Mesenchymal stem cell (in vitro differentiated cells and primary cell): ENCODE measurements at places on chromosomes 12 and 14.

GRCh38 chr12:117533687-117534086 lies 172.3 kb upstream of the NOS1 start:
- H3K4me3 ChIP-seq, result no peak overlapping the region
- H3K27me3 ChIP-seq, result no peaks in the 10 kb centered on the region
- no peak for DNase-seq
- H3K4me1 ChIP-seq, result no peaks in the 10 kb centered on the region

DNA sequence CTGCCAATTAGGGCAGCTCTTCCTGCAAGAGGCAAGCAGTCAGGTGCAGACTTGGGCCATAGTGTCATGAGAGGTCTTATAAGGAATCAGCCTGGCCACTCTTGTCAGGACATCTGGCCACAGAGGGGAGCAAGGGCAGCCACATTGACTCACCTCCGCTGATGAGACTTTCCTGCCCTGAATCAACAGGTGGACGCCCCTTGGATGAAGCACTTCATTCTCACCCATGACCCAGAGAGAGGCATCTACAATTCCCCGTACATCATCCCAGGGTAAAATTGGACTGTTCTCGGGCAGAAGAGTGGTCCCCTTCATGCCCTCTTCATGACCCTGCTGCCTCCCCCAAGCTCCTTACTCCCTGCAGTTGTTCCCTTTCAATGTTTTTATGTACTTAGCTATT lies 16.9 kb downstream of the DAO start:
- H3K4me1 ChIP-seq, result peaks cover 4% of the 10 kb centered on the region
- no peaks in the 10 kb centered on the region for H3K36me3 ChIP-seq
- H3K27ac ChIP-seq, result no peak overlapping the region

- H3K4me3 ChIP-seq, result peak overlapping the region; percentile 80
- peak; percentile 67 for DNase-seq
- no peaks in the 10 kb centered on the region for H3K27me3 ChIP-seq
These were observed 1.3 kb downstream of the PLEKHG3 start for GRCh38 chr14:64705381-64706118.

GRCh38 chr12:62813031-62813829 lies 121.7 kb downstream of the PPM1H start:
- no peak overlapping the region for H3K27ac ChIP-seq
- peak overlapping the region; percentile 54 for H3K4me3 ChIP-seq
- H3K36me3 ChIP-seq, result no peaks in the 10 kb centered on the region
- H3K27me3 ChIP-seq, result no peaks in the 10 kb centered on the region

DNA sequence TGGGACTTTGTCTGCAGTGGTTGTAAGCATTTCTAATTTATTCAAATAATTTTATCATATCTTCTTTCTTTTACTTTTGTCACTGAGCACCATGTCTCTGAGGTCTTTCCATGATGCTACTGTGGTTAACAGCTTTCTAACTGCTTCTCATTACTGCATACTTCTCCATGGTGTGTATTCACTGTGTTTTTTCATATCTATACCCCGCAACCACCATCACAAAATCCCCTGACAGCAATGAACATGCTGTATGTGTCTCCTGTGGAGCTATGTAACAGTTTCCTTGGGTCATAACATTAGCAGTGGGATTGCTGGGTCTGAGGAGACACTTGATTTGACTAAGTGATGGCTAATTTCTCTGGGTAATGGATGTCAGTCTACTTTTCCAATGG lies 29.2 kb upstream of the CHST11 start:
- H3K4me1 ChIP-seq, result peaks cover 1% of the 10 kb centered on the region
- no peak overlapping the region for H3K27ac ChIP-seq
- no peaks in the 10 kb centered on the region for H3K36me3 ChIP-seq

GRCh38 chr12:70698345-70698744 lies 61.1 kb upstream of the PTPRB start:
- no peaks in the 10 kb centered on the region for H3K4me1 ChIP-seq
- DNase-seq, result no peak
- no peaks in the 10 kb centered on the region for H3K27me3 ChIP-seq
- no peak overlapping the region for H3K4me3 ChIP-seq
- no peaks in the 10 kb centered on the region for H3K36me3 ChIP-seq

DNA sequence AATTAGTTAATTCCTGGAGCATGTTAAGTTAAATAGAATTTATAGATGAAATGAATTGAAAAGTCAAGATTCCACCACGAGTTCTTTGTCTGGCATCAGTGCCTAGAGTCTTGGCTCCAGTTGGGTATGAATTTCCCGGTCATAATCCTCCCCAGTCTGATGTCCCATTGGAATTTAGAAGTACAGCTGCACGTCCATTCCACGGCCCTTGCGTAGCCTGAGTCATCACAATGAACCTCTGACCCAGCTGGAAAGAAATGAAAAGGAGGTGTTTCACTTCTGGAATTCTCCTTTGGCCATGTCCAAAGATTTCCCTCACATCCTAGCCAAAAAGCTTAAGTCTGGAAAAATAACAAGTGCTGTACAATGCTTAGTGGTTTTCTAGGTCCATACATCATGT lies 122.7 kb downstream of the KICS2 start:
- peaks cover 2% of the 10 kb centered on the region for H3K4me1 ChIP-seq
- peak; percentile 80 for DNase-seq
- no peak overlapping the region for H3K4me3 ChIP-seq
- peak overlapping the region; percentile 66 for H3K27ac ChIP-seq

DNA sequence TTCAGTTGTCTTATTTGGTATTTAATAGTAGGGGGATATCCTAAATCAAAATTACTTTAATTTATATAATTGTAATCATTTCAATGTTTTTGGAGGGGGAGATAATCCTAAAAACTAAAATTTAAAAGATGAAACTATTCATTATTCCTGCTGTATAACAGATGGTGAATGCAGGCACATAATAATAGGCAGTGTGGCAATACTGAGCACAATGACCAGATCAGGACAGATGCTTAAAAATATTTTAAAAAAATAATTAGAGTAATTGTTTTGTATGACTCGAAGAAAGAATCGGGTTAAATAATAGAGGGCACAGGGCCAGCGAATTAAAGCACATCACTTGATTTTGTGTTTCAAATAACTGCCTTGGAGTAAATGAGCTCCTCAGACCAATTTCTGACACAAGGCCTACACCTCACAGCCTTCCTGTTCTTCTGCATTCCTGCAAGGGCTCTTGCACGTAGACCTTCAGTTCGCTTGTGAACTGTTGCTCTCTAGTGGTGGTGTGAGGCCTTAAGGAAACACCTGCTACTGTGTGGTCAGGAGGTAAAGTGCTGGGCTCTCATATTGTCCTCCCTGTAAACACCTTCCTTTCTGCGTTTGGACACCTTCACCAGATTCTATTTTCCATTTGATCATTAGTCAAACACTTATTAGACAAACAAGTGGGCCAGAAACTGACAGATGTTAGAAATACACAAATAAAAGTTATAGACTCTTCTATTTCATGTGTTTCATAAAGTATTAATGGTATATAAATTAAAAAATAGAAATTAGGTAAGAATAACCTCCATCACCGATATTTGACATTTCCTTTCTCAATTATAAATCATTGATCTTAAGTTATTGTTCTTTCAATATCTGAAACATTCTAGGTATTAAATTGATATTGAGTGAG lies 29.3 kb upstream of the KLRF1 start:
- H3K36me3 ChIP-seq, result no peaks in the 10 kb centered on the region
- DNase-seq, result peak; percentile 82
- no peak overlapping the region for H3K4me3 ChIP-seq
- H3K27me3 ChIP-seq, result no peaks in the 10 kb centered on the region
- no peaks in the 10 kb centered on the region for H3K4me1 ChIP-seq
- H3K27ac ChIP-seq, result no peak overlapping the region

DNA sequence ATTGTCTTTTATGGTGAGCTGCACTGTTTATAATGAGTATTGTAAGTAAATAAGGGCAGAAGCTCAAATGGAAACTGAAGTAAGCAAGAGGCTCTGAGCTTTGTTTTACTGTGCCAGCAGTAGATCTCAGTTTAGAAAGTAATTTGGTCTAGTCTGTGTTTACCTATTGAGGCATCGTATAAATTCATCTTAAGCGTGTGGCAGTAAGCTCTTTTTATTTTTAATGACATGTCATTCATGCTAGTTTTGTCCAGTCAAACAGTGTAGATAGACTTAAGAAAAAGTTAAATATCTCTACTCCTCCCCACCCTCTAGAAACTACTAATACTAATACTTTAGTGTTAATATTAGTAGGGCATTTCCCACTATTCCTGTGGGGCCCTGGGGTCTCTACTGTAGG lies 2.0 kb downstream of the ANO6 start:
- no peak for DNase-seq
- H3K36me3 ChIP-seq, result no peaks in the 10 kb centered on the region
- H3K27ac ChIP-seq, result no peak overlapping the region
- peaks cover 4% of the 10 kb centered on the region for H3K4me1 ChIP-seq
- no peaks in the 10 kb centered on the region for H3K27me3 ChIP-seq
- H3K4me3 ChIP-seq, result peak overlapping the region; percentile 98

GRCh38 chr14:92392711-92393110 lies 69.7 kb downstream of the SLC24A4 start:
- H3K27me3 ChIP-seq, result no peaks in the 10 kb centered on the region
- H3K27ac ChIP-seq, result no peak overlapping the region
- no peaks in the 10 kb centered on the region for H3K36me3 ChIP-seq
- H3K4me3 ChIP-seq, result no peak overlapping the region

- no peak overlapping the region for H3K4me3 ChIP-seq
- no peaks in the 10 kb centered on the region for H3K36me3 ChIP-seq
- no peak for DNase-seq
- H3K27me3 ChIP-seq, result peaks cover 32% of the 10 kb centered on the region
These were observed 23.3 kb upstream of the NUDT14 start for GRCh38 chr14:105204206-105204930.

DNA sequence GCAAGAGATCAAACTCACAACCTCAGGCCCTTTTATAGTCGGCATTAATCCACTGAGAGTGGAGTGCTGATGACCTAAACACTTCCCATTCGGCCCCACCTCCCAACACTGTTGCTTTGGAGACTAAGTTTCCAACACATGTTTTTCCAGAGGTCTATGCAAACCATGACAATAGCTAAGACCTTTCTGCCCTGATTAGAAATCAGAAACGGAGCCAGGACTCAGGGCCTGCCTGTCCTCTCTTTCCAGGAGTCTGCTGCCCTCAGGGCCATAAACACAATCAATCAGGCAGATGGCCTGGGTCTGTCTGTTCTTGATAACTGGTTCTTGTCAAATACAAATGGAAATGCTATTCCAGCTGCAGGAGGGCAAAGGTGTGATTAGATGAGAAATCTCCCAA lies 97.2 kb upstream of the PSMC1 start:
- no peak overlapping the region for H3K4me3 ChIP-seq
- no peak overlapping the region for H3K27ac ChIP-seq
- no peak for DNase-seq
- no peaks in the 10 kb centered on the region for H3K4me1 ChIP-seq
- H3K27me3 ChIP-seq, result no peaks in the 10 kb centered on the region

DNA sequence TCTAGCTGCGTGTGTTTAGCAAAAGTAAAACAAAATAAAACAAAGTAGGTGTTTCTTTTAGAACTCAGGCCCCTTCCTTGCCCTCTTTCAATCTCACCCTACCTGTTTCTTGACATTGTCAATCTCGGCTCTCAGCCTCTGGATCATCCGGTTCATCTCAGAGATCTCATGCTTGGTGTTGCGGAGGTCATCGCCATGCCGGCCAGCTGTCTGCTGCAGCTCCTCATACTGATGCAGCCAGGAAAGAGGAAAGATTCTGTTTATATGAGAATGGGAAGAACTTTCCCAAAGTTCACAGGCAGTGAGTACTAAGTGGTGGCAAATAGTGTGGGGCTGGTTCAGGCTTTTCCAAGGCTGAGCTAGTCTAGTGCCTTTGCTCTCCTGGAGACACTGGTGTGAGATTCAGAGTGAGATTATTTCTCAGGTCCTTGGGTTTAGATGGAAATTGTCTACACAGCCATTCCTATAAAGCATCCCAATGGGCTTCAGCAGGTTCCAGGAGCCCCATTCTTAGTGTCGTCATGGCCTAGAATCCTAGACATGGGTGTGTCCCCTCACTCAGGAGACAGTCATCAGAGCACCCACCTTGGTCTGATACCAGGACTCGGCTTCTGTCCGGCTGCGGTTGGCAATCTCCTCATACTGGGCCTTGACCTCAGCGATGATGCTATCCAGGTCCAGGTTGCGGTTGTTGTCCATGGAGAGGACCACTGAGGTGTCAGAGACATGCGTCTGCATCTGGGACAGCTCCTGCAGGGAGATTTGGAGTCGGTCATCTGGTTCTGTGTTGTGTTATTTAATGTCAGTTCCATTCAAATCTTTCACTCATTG lies 3.0 kb downstream of the KRT5 start:
- H3K36me3 ChIP-seq, result no peaks in the 10 kb centered on the region
- H3K4me1 ChIP-seq, result no peaks in the 10 kb centered on the region
- H3K27me3 ChIP-seq, result peaks cover 12% of the 10 kb centered on the region

GRCh38 chr12:105813201-105813600 lies 325.6 kb downstream of the NUAK1 start:
- H3K4me3 ChIP-seq, result no peak overlapping the region
- no peaks in the 10 kb centered on the region for H3K27me3 ChIP-seq
- no peaks in the 10 kb centered on the region for H3K36me3 ChIP-seq

DNA sequence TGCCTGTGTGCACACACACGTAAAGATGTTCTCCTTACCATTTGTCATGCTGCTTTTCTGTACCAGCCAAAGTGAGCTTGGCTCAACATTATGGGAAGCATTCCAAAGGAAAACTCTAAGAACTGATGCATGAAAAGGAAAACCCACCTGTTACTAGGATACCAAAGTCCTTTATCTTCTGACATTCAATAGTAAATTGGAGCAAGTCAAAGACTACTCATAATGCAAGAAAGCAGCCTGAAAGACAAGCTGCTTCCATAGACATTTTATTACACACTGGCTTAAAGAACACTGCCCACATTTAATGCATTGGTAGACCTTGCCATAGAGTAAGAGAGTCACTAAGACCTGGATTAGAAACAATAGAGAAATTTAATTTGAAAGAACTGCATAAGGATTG lies 159.0 kb downstream of the LRIG3 start:
- no peak overlapping the region for H3K27ac ChIP-seq
- peaks cover 3% of the 10 kb centered on the region for H3K4me1 ChIP-seq
- no peaks in the 10 kb centered on the region for H3K36me3 ChIP-seq
- no peak overlapping the region for H3K4me3 ChIP-seq

DNA sequence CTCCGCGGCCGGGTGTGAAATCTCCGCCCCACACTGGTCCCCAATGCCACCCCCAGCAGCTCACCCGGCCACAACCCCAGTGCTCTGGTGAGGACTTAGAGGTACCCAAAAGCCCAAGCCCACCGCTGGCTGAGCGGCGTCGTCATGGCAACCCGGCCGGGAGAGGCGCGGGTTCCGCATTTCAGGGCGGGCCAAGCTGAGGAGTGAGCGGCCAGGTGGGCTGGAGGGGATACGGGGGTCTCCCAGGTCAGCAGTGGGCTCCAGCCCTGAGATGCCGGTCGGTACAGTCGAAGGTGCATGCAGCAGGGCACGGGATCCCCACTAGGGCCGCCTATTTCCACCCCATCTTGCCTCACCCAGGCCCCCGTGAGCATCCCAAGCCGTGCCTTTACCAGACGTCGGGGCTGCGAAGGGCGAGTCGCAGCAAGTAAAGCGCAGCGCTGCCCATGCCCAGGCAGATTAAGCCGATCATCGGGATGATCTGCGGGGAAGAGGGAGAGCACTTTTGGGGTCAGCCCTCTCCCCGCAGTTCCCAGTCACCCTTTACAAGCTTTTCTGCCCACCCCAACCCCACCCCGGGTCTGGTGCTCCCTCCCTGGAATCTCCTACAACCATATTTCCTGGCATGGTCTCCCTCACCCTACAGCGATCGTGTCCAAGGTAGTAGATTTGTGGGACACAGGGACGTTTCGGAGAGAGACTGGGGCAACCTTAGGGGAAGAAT lies 6.9 kb downstream of the SHMT2 start:
- H3K27ac ChIP-seq, result no peak overlapping the region
- H3K36me3 ChIP-seq, result peaks cover 36% of the 10 kb centered on the region
- H3K27me3 ChIP-seq, result peaks cover 54% of the 10 kb centered on the region
- no peak overlapping the region for H3K4me3 ChIP-seq
